Uterus (tissue), 4 donors: ENCODE measurements at places on chromosomes 7 and 10. TPM values are rescaled to one million over a fixed set of nuclear protein-coding genes. Genes with fewer than 3 reads are reported as not detected.

- DNase-seq: no peak
These were observed 10.1 kb downstream of the ING3 start for GRCh38 chr7:120960714-120961113.

DNA sequence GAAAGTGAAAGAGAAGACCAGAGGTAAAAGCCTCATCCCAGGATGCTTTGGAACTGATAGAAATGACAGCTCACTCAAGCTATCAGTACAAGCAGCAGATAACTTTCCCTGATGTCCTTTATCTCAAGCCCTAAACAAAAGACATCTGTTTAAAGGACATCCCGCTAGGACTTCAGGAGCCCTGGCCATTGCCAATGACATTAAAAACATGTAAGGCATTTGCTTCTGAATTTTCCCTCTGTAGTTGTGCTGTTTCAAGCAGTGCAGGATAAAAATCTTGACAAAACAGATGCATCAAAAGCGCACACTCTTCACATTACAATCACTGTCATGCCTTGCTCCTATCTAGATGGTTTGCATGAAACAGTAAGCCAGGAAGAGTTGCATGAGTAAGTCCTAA lies 159.8 kb downstream of the AOAH start:
- DNase-seq: no peak

GRCh38 chr7:117008886-117009531 lies 55.7 kb downstream of the ST7 start:
- DNase-seq: no peak

DNA sequence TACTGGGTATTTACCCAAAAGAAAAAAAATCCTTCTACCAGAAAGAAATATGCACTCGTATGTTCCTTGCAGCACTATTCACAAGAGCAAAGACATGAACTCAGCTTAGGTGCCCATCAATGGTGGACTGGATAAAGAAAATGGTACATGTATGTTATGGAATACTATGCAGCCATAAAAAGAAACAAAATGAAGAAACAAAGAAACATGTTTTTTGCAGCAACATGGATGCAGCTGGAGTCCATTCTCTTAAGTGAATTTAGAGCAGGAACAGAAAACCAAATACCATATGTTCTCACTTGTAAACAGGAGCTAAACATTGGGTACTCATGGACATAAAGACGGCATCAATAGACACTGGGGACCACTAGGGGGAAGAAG lies 5.5 kb upstream of the GNB2 start:
- DNase-seq: no peak

GRCh38 chr10:115665549-115665948 lies 572.4 kb downstream of the ATRNL1 start:
- DNase-seq: no peak

GRCh38 chr7:70303780-70304179 lies 705.5 kb downstream of the AUTS2 start:
- DNase-seq: no peak

DNA sequence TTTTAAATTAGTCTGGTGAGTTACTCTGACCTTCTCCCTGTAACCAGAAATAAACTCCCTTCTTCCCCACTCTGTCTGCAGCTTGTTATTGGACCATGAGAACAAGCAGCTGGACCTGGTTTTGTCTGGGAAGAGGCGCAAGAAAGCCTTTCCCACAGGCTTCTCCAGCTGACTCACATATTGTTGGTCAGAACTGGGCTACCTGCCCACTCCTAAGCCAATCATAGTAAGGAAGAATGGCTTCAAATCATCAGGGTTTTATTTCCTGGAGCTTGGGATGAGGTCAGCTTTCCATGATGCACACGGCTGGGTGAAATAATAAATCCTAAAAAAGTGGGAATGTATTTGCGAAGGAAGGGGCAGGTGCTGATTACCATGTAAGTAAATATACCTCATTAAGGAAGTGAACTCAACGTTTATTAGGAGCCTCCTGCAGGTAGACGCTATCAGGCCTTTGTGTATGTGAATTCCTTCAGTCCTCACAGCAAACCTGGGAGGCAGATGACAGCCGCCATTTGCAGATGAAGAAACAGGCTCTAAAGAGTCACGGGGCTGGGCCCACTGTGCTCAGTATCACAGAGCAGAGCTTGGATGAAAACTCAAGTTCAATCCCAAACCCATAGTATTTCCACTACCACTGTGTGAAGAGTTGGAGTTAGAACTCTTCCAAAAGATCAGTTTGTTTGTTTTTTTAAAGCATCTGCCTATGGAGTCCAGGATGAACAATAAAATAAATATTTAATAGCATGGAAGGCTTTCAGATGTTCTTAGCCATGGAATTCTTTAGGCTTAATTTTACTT lies 32.8 kb downstream of the IL15RA start:
- DNase-seq: peak; percentile 91

GRCh38 chr7:116630357-116630756 lies 41.6 kb upstream of the MET start:
- DNase-seq: no peak

- no peak for DNase-seq
These were observed 82.6 kb downstream of the CPEB3 start for GRCh38 chr10:92208157-92208720.

GRCh38 chr7:114988755-114989375 lies 67.0 kb downstream of the MDFIC start:
- peak; percentile 79 for DNase-seq

- DNase-seq: no peak
These were observed 28.6 kb upstream of the SLC16A12 start for GRCh38 chr10:89563861-89564478.

RELN gene
- 10.5 TPM for total RNA-seq

LIMK1 gene
- total RNA-seq: 1.8 TPM

A1CF gene
- total RNA-seq: not detected
